ENCODE measurements at places on chromosomes 2 and 18.
A peak's percentile ranks its signal among the peaks of the same experiment; 100 is the strongest.

DNA sequence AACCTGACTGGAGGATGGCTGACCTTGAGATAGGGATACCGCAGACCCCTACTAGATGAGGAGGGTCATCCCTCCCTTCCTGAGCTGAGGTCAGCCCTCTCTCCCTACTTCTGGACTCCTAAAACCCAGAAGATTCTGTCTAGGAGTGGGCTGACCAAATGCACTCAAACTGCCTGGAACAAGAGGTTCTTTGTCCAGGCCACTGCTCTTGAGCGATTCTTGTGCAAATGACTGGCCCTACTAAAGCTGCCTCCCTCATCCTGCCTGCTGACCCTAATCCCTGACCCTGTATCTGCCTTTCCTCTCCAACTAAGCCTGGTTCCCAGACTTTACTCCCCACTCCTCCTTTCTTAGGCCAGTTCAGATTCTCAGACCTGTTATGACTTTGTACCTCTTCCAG, 56.2 kb downstream of the EFR3B start:
- DNase-seq = no peak

- DNase-seq = no peak
Observed at GRCh38 chr2:71129902-71130151, 202 bp downstream of the MCEE start.

GRCh38 chr2:79005216-79005615, 20.3 kb upstream of the REG3G start:
- no peak for DNase-seq

DNA sequence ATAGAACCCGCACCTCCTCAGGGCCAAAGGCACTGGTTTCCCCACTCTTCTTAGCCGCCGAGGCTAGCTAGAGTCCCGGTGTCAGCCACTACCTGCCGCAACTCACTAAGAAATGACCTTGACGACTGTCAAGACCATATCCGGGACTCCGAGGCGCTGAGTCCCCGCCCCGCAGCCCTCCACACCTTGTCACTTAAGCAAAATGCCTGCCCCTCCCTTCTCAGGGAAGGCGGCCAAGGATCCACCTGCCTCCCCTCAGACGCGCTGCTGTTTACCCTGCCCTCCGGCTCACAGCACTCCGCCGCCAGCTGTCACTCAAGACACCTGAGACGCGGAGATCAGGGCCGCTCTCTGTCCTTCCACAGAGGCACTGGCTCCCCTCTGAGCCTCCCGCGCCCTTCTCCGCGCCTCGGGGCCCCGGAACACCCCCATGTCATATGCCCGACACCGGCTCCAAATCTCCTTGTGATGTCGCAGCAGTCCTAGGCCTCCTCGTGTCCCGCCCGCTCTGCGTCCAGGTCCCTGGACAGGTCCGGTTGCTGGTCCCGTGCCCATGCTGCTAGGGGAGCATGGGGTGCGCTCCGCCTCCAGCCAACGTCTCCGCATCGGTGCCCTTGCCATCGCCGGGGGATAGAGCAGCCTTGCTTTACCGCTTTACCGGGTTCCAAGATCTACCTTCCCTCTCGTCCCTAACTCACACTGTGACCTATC, 32.5 kb upstream of the REG3G start:
- no peak for DNase-seq

DNA sequence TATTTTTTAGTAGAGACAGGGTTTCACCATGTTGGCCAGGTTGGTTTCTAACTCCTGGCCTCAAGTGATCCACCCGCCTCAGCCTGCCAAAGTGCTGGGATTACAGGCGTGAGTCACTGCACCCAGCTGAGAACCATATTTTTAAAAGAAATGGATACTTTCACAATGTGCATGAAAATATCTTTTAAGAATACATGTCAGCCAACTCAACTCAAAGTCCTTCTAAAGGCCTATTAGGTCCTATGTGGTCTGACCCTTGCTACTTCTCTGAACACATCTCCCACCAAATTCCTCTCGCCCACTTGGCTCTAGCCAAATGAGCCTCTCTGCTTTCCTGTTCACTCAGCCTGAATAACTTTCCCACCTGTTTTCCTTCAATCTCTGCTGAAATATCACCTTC, 119.6 kb downstream of the MTX2 start:
- no peak for DNase-seq

DNA sequence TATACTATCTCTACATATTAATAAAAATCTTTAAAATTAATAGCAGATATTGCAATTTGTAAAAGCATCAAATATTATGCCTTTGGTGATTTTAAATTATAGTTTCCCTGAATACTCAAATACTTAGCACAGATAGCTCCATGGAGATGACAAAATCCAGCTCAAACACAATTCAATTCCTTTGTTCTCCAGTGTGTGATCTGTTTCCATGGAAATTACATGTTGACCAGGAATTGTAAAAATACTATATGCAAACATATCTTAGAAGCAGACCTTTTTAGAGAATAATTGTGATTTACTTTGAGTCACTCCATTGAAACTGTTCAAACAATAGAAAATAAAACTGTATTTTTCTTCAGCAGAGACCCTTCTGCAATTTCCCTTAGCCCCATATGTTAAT, 68.3 kb downstream of the FAM161A start:
- DNase-seq = no peak

- DNase-seq = peak; percentile 90
Observed at GRCh38 chr2:54945391-54946219, 104.6 kb downstream of the RTN4 start.
